ENCODE measurements at places on chromosomes 3 and 15. TPM values are rescaled to one million over a fixed set of nuclear protein-coding genes. Genes with fewer than 3 reads are reported as not detected.

The GCSAM gene
- polyA plus RNA-seq: not detected

The ARID3B gene
- polyA plus RNA-seq: 1.5 TPM

The FEZF2 gene
- polyA plus RNA-seq: not detected

The CCR3 gene
- polyA plus RNA-seq: not detected

The ALDH1L1 gene
- 0.16 TPM for polyA plus RNA-seq

The TFRC gene
- 60.7 TPM for polyA plus RNA-seq

The GOLGA6L7 gene
- polyA plus RNA-seq: not detected

The PXK gene
- polyA plus RNA-seq: 38.9 TPM

The SLC9C1 gene
- polyA plus RNA-seq: not detected

The GNAT1 gene
- not detected for polyA plus RNA-seq

- DNase-seq: no peak
These were observed 62.7 kb upstream of the ICE2 start for GRCh38 chr15:60541481-60542299.

DNA sequence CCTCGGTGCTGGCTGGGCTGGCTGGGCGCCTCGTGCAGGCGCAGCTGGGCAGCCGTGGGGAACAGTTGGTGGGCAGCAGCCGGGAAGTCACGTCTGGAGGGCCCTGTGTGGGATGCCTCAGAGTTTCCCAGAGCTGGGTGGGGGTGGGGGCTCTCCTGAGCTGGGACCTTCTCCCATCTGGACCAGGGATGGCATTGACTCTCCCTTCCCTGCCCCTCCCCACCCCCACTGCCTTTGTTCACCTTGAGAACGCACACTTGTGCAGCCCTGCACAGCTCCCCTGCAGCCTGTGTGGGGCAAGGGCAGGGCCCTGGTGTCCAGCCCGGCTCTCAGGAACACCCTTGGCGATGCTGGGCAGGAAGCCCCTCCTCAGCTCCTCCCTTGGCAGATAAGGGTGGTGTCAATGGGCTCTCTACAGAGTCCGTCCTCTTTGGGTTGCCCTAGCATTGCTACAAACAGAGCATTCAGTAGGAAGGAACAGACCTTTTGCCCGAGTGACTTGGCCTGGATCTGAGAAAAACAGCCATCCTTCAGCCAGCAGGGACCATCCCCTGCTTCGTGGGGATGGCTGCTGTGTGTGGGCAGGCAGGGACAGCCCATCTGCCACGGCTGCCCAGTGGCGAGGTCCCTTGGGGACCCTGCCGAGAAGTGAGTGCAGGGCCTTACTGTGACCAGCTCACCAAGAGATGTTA is 25.5 kb upstream of the KLF13 start:
- no peak for DNase-seq

GRCh38 chr3:160928183-160928726 is 172.2 kb downstream of the PPM1L start:
- no peak for DNase-seq

- no peak for DNase-seq
These were observed 81.4 kb downstream of the IL12A start for GRCh38 chr3:160069986-160070385.

DNA sequence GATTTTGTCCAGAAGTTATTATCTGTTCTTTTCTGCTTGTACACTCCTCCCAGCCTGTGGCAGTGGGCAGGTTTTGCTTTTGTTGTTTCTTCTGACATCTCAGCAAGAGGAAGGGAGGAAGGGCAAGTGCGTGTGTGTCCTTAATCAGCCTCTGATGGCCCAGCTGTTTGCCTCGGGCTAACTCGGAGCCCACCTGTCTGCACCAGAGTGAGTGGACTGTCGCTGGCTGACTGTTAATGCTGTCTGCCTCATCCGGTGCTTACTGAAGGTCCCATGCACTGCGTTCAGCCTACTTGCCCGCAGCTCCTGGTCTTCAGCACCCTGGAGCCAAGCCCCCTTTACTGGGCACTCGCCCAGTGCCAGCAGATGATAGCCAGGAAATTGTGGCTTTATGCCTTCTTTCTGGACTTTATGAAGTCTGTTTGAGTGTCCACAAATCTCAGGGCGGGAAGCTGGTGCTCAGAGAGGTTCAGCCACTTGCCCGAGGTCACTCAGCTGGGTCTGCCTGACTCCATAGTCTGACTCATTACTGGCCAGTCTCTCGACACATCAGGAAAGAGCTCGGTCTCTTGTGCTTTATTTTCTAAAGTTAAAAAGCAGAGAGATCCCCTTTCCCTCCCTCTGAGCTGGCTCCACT is 89.5 kb downstream of the CHRNA7 start:
- DNase-seq: no peak

DNA sequence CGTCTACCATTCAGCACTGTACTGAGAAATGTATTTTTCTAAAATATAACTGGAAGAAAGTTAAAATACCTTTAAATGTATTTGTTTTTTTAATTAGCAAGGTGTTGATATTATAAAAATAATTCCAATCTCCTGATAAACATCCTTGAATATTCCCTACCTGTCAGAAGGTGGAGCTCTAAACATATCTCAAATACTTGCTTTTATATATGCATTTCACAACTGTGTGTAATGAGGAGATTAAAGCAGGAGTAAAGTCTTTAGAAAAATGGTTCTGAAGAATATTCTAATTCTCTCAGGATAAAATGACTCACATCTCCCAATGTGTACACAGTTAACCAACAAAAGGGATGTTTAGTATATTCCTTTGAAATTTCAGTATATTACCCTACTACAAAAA is 422.7 kb downstream of the PLCL2 start:
- no peak for DNase-seq

- no peak for DNase-seq
These were observed 327.1 kb downstream of the KBTBD8 start for GRCh38 chr3:67325231-67325630.

DNA sequence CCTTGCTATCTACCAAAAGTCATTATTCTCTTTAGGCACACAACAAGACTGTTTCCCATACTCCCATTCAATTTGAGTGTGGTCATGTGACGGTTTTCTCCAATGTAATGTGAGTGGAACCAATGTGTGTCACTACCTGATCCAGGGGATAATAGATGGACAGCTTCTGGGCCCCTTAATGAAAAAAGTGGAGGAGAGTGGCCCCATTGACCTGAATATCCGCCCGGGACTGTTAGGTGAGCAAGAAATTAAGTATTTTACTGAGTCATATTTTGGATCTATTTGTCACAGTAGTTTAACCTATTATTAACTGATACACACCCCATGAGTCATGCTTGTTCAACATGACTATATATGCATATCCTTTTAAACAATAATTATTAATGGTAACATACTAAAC is 15.1 kb upstream of the ARID3B start:
- DNase-seq: no peak

- DNase-seq: no peak
These were observed 369.4 kb downstream of the NR2F2 start for GRCh38 chr15:96699871-96700401.

- no peak for DNase-seq
These were observed 17.9 kb downstream of the ILDR1 start for GRCh38 chr3:122004107-122004506.

DNA sequence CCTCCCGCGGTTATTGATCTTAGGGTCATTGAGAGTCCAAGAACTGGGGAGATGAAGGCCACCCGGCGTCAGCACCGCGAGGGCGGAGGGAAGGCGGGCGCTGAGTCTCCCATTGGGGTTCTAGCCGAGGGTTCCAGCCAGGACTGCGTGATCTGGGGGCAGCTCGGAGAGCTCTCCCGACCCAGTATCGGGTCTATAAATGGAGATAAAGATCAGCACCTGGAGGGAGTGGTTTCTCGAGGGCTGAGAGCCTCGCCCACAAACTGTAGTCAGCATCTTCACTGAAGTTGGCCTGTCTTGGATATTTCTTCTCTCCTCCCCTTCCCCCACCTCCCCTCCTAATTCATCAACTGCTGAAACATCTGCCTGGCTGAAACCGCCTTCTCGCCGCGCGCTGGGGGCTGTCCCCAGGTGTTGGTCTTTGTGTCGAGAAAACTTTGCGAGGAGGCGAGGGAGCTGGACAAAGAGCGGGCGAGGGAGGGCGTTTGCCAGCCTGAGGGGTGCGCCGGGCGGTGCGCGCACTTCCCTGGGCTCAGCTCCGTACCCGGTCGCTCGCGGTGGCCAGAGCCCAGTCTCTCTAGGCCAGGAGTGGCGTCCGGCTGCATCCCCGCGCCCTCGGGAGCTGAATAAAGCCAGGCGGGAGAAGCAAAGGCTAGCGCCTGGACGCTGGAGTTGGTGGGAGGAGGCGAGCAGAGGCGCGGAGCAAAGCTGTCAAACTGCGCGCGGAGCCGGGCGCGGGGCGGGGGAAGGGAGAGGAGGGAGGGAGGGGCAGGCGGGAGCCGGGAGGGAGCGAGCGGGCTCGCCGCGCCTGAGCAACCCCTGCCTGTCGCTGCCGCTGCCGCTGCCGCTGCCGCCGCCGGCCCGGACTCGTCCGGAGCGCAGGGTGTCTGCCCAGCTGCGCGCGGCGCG is at the start of gene ST8SIA2:
TSS of gene ST8SIA2 (plus strand) at position 811 of the 909 bp plus-strand sequence. CDS start 184 bp downstream, outside the sequence.
- no peak for DNase-seq

DNA sequence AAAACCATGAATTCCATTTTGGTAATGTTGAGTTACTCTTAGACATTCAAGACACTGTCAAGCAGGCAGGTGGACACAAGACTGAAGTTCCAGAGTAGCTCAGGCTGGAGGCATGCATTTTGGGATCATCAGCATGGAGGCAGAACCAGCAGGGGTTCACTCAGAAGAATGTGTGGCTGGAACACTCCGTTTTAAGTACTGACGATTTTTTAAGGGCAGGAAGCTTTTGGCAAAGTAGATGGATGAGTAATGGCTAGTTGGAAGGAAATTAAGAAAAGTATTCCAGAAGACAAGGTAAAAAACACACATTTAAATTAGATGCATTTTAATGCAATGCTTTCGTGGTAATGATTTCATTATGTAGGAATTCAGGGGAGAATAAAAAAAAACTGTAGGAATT is 420.4 kb downstream of the ROBO2 start:
- no peak for DNase-seq

GRCh38 chr3:68059628-68060152 is 405.3 kb upstream of the SUCLG2 start:
- no peak for DNase-seq

GRCh38 chr3:197302696-197303341 is 4.4 kb upstream of the DLG1 start:
- DNase-seq: no peak

DNA sequence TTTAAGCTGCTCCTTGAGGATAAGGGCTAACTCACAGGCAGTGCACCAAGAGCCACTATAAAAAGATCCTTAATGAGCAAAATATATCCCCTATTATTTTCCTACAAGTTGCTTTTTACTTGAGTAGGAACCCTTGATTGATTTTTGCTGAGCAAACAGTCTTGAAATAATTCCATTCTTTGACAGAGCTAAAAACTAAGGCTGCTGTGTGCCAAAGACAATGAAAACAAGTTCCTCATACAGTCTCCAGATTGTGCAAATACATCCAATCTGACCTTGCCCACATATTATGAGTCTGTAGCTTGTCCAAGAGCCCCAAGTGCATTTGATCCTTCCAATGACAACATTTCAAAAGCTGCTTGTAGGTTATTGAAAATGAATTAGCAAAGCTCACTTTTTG is 15.0 kb downstream of the PRKAR2A start:
- DNase-seq: no peak

- DNase-seq: no peak
These were observed 23.5 kb downstream of the RUVBL1 start for GRCh38 chr3:128100161-128100560.

GRCh38 chr3:167787440-167787839 is 51.9 kb downstream of the SERPINI1 start:
- no peak for DNase-seq

- DNase-seq: no peak
These were observed 167.7 kb downstream of the BCHE start for GRCh38 chr3:165669504-165669903.

DNA sequence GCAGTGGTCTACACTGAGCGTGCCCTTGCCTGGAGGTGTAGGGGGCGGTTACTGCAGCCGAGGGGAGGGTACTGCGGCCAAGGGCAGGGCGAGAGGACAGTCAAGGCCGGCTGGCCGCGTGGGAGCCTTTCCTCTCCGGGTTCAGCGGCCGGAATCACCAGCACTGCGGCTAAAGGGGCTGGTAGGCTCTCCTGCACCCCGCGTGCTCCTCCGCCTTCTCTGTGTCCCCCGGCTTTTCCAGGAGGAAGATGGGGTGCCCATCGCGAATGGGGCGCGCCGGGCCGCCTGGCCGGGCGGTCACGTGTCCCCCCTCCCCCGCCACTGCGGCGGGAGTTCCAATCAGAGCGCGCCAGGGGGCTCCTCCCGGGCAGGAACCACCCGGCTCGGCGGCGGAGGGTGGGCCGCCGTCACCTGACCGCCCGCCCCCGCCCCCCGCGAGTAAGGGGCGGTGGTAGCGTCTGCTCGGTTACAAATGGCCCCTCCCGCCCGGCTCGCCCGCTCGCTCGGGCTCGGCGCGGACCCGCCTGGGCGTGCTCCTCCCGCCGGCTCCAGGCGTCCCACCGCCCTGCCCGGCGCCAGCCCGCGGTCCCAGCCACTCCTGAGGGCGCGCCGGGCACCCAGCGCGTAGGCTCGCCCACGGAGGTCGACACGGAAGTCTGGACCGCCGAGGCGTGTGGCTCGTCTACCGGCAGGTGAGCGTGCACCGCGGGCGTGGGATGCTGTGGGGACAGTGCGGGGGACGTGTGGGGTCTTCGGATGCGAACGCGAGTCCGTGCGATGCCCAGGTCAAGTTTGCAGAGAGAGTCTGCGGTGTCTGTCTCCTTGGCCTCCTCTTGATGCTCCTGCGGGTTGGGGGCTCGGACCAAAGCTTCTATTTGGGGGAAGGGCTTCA is 242.6 kb upstream of the TOPAZ1 start:
- no peak for DNase-seq

DNA sequence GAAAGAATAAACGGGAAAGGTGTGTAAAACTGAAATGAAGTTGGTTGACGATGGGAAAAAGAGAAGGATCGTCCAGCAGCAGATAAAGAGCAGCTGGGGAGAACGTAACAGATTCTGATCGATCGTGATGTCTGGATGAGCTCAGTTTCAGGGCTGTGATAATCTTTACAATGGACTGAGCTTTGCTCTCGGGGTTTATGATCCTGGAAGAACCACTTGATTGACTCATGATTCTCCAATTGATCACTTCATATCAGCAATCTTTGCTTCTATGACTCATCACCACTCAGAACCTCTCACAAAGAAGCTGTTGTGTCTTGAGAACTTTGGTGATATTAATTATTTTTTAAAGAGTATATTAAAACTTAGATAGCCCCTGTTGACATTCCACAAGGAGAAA is 690.7 kb downstream of the TUSC7 start:
- no peak for DNase-seq

GRCh38 chr3:17639765-17640164 is 102.7 kb downstream of the TBC1D5 start:
- peak; percentile 57 for DNase-seq

GRCh38 chr3:184184546-184185230 is 1.3 kb upstream of the ABCF3 start:
- DNase-seq: no peak

GRCh38 chr15:70701891-70702568 is 61.3 kb downstream of the UACA start:
- no peak for DNase-seq

GRCh38 chr15:93587059-93587521 is 498.1 kb upstream of the RGMA start:
- DNase-seq: no peak

DNA sequence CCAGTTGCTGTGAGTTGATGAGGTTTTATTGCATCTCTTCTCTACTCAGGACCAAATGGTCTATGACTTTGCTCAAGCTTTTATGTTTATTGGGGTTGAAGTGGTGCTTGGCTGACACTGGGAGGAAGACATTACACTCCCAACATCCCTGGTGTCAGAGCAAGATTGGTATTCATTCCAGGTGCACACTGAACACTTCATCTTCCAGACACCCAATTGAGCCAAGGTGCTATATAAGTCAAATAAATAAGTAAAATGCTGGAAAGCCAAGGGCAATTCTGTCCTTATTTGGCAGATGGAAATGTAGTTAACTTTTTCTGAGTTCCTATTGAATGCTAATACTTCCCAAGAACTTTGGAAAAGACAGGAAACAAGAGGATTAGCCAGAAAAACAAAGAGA is 53.2 kb upstream of the CDV3 start:
- no peak for DNase-seq
